T-cell (primary cell): ENCODE measurements at places on chromosomes 6 and 20. TPM values are rescaled to one million over a fixed set of nuclear protein-coding genes. Genes with fewer than 3 reads are reported as not detected.

CAPN11 gene
- not detected for total RNA-seq

CALHM5 gene
- total RNA-seq, result not detected

NELFCD gene
- 90.4 TPM for total RNA-seq

MUCL3 gene
- total RNA-seq, result not detected

EDN3 gene
- total RNA-seq, result not detected

GRCh38 chr20:50673466-50674137 is 17.7 kb downstream of the RIPOR3 start:
- peaks cover 25% of the 10 kb centered on the region for H3K27me3 ChIP-seq
- H3K4me1 ChIP-seq, result no peaks in the 10 kb centered on the region
- DNase-seq, result no peak

DNA sequence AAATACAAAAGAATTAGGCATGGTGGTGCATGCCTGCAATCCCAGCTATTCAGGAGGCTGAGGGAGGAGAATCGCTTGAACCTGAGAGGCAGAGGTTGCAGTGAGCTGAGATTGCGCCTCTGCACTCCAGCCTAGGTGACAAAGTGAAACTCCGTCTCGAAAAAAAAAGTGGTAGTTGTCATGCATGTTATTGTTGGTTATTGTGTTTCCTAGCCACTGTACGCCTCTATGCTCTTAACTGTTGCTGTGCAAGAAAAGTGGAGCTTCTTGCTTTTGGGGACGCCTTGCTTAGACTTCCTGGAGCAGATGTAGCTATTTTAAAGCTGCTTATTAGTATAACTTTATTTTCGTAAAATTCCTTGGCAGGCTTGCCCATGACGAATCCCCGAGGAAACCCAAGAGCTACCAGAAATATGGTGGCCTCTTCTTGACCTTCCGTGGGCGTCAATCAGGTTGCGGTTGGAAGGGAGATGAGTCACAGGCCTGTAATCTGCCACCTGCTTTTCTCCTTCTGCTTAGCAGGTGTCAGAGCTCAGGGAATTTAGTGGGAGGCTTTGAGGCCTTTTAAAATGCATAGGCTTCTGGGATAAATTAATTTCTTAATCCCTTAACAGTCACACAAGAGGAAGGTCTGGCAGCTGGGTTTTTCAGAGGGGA is 17.3 kb downstream of the GABRR2 start:
- H3K4me1 ChIP-seq, result peaks cover 27% of the 10 kb centered on the region
- no peak overlapping the region for H3K4me3 ChIP-seq
- no peaks in the 10 kb centered on the region for H3K27me3 ChIP-seq
- peak; percentile 31 for DNase-seq

DNA sequence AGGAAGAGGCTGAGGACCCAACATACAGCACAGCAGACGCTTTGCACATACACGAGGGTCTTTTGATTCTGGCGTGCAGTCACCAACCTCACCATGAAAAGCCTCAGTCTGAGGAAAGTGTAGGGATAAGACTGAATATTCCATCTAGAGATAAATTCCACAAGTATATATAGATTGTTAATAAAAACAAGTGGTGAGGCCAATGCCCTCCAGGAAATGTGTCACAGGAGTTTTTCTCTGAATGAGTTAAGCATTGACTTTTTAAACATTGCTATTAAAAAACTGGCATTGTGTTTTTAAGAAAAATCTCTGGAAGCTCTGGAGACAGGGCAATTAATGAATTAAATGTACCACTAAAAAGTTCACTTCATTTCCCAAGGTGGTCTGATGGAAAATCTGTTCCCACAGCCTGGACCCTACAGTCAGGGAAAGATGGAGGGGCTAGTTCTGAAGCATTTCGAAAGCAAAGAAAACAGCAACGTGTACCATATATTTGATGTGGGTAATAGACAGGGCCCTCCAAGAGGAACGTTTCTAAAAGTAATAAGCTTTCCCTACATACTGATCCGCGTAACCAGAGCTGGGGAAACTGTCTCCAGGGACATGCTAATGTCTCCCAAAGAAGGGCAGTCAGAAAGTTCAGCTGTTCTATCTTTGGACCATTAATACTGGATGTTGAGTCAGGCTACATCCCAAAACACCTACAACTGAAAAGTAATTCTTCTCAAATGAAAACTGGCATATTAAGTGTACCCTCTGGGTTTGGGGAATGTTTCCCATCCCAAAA is 301.1 kb downstream of the FOXC1 start:
- no peak for DNase-seq
- no peaks in the 10 kb centered on the region for H3K27me3 ChIP-seq
- no peaks in the 10 kb centered on the region for H3K36me3 ChIP-seq

DNA sequence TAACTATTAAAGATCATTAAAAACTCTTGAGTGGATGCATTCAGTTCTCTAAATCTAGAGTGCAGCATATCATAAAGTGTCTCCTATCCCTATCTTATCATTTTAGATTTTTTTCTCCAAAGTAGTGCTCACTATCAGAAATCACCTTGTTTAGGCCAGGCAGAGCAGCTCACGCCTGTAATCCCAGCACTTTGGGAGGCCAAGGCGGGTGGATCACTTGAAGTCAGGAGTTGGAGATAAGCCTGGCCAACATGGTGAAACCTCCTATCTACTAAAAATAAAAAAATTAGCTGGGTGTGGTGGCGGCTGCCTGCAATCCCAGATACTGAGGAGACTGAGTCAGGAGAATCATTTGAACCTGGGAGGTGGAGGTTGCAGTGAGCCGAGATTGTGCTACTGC is 368.9 kb downstream of the PRKN start:
- H3K4me3 ChIP-seq, result no peak overlapping the region
- DNase-seq, result no peak
- no peak overlapping the region for H3K27ac ChIP-seq
- no peaks in the 10 kb centered on the region for H3K4me1 ChIP-seq
- no peaks in the 10 kb centered on the region for H3K27me3 ChIP-seq

- H3K4me1 ChIP-seq, result peaks cover 5% of the 10 kb centered on the region
- peak overlapping the region; percentile 94 for H3K27ac ChIP-seq
- DNase-seq, result peak; percentile 72
- H3K4me3 ChIP-seq, result peak overlapping the region; percentile 82
These were observed 15.7 kb upstream of the HLA-A start for GRCh38 chr6:29926413-29927274.

DNA sequence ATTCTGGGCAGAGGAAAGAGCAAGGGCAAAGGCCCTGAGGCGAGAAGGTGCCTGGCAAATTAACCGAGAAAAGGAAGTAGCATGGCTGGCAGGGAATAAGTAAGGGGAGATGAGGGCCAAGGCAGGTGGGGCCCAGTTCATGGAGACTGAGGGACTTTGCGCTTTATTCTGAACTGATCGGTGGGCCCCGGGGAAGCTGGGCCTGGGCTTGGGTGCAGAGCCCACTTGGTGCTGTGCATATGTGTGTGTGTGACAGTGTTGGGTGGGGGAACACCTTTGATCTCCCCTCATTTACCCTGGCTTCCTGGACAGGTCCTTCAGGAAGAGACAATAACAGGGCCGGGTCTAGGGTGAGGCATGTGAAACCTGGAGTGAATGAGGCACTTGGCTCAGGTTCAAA is 2.9 kb upstream of the MDFI start:
- no peaks in the 10 kb centered on the region for H3K36me3 ChIP-seq
- peaks cover 14% of the 10 kb centered on the region for H3K4me1 ChIP-seq
- no peak for DNase-seq
- H3K4me3 ChIP-seq, result no peak overlapping the region
- no peaks in the 10 kb centered on the region for H3K27me3 ChIP-seq
- H3K27ac ChIP-seq, result no peak overlapping the region

DNA sequence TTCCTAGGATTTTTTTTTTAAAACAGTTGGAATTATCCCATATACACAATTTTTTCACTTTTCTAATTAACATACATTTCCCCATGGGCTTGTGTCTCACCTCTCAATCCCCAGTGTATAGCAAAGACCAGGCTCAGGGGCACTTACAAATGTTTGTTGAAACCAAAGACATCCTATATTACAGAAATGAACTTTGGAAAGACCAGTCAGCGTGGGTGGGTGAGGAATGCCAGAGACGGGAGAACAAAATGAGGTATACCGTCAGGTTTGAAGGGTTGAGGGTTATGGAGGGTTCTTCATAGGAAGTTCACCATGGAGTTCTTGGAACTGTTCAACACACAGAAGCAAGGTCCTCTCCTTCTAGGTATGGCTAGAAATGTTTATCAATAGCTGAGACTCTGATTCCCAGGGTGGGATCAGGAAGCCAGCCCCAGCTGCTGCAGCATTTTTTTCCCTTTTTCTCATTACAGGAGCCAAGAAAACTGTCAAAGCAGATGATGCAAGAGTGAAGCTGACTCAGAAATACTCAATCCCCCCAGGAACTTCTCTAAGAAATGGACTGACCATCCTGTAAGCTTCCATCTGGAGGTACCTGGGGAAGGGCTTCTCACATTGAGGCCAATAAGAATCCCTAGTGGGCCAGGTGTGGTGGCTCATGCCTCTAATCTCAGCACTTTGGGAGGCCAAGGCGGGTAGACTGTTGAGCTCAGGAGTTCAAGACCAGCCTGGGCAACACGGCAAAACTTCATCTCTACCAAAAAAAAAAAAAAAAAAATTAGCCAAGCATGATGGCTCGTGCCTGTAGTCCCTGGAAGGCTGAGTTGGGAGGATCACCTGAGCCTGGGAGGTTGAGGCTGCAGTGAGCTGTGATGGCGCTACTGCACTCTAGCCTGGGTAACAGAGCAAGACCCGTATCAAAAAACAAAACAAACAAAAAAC is 15.9 kb upstream of the TBC1D20 start:
- no peaks in the 10 kb centered on the region for H3K27me3 ChIP-seq
- peaks cover 11% of the 10 kb centered on the region for H3K4me1 ChIP-seq

DNA sequence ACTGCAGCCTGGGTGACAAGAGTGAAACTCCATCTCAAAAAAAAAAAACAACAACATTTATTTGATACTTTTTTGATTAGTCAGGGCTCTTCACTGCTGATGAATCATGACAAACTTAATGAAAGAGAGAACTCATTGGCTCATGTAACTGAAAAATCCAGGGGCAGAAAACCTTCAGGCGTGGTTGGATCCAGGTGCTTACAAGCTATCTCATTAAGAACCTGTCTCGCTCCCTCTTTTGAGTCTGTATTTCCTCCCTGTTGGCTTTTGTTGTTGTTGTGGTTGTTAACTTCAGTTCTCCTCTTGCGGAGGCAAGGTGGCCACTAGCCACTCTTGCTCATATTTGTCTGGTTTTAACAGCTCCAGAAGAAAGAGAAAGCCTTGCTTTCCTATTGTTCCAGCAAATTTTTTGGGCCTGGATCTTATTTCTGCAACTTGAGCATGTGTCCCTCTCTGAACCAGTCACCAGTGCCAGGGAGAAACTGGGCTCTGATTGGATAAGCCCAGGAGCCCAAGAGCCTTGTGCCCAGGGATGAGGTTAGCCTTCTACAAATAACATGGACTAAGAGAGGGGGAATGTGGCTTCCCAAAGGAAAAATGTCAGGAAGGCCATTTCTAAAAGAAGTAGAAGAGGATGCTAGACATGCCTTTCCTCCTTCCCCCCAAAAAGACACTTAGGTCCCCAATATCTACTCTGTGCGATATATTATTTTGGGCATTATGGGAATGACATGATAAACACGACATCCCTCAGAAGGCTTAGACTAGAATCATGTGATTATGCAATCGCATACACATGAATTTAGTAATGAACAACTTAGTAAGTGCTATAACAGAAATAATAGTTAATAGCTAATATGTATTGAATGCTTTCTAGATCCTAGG is 64.5 kb downstream of the PHACTR2 start:
- no peak overlapping the region for H3K4me3 ChIP-seq
- no peaks in the 10 kb centered on the region for H3K36me3 ChIP-seq
- H3K4me1 ChIP-seq, result peaks cover 2% of the 10 kb centered on the region
- no peaks in the 10 kb centered on the region for H3K27me3 ChIP-seq

- H3K27ac ChIP-seq, result no peak overlapping the region
- no peaks in the 10 kb centered on the region for H3K36me3 ChIP-seq
- H3K4me3 ChIP-seq, result no peak overlapping the region
- H3K27me3 ChIP-seq, result no peaks in the 10 kb centered on the region
- H3K4me1 ChIP-seq, result no peaks in the 10 kb centered on the region
- DNase-seq, result no peak
These were observed 450.9 kb downstream of the GJA1 start for GRCh38 chr6:121886223-121886830.

DNA sequence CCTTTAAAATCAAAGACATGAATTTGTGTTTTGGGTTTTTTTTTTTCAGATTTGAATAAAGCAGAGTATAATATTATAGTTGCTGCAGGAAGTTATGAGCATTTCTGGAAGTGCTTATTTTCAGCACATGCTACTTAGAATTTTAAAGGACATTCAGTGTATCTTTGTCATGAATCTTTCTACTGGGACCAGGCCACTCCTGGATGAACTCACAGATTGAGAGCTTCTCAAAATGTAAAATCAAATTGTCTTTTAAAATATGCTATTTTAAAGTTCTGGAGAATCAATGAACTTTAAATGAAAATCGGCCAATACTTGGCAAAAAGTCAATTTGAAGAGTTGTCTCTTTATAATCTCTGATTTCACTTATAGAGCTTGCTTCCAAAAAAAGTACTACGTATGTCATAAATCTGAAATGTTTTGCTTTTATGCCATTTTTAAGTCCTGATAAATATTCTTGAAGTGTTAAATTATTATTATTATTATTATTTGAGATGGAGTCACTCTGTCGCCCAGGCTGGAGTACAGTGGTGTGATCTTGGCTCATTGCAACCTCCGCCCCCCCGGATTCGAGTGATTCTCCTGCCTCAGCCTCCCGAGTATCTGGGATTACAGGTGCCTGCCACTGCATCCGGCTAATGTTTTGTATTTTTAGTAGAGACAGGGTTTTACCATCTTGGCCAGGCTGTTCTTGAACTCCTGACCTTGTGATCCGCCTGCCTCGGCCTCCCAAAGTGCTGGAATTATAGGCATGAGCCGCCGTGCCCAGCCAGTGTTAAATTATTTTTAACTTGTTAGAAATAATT is 175.7 kb upstream of the AKAP12 start:
- no peaks in the 10 kb centered on the region for H3K4me1 ChIP-seq
- H3K36me3 ChIP-seq, result peaks cover 2% of the 10 kb centered on the region
- H3K27me3 ChIP-seq, result no peaks in the 10 kb centered on the region
- H3K4me3 ChIP-seq, result no peak overlapping the region
- no peak for DNase-seq

DNA sequence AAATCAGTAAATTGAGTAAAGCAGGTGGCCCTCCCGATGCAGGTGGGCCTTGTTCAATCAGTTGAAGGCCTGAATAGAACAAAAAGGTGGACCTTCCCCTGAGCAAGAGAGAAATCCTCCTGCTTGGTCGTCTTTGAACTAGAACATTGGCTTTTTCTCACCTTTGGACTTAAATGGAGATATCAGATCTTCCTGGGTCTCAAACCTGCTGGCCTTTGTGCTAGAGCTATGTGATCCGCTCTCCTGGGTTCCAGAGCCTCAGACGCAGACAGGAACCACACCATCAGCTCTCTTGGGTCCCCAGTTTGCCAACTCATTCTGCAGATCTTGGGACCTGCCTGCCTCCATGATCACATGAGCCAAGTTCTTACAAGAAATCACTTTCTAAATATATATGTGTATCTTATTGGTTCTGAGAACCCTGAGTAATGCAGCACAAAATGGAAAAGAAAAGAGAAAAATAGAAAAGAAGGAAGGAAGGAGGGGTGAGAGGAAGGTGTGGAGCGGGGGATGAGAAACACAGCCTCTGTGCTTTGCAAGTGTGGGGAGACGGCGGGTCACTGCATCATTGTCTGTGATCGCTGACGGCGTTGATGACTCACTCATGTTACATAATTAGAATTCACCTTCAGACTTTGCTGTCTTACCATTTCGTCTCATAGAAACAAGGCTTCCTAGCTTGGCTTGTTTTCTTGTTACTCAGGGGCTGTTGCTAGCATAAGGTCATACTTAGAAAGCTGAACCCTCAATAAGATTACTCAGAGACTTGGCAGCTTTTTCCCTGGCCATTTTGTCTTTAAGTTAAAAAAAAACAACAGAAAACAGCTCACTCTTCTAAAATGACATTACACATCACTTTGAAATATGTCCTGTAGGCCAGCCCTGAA is 85.7 kb upstream of the NEDD9 start:
- H3K4me3 ChIP-seq, result no peak overlapping the region
- H3K4me1 ChIP-seq, result peaks cover 12% of the 10 kb centered on the region
- H3K36me3 ChIP-seq, result peaks cover 12% of the 10 kb centered on the region
- DNase-seq, result no peak
- H3K27me3 ChIP-seq, result no peaks in the 10 kb centered on the region
